Trophoblast cell (in vitro differentiated cells and primary cell): ENCODE measurements at places on chromosomes 7 and 10.
A peak's percentile ranks its signal among the peaks of the same experiment; 100 is the strongest.

GRCh38 chr7:26954951-26955350, 90.6 kb upstream of the SKAP2 start:
- no peak for DNase-seq

DNA sequence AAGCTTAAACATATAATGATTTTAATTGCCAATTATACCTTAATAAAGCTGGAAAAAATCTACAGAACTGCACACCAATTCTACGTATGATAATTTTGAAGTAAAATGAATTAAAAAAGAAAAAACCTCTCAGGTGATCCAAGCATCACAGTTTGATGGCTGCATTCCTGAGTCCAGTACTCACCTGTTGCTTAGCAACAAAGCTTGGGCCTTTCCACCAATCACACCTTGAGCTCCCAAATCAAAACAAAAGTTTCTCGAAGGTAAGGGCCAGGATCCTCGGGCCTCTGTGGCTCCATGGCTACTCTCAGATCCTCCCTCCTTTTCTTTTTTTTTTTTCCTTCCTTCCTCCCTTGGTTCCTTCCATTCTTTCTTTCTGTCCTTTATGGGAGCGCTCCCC, 137.2 kb upstream of the PCBD1 start:
- no peak for DNase-seq

DNA sequence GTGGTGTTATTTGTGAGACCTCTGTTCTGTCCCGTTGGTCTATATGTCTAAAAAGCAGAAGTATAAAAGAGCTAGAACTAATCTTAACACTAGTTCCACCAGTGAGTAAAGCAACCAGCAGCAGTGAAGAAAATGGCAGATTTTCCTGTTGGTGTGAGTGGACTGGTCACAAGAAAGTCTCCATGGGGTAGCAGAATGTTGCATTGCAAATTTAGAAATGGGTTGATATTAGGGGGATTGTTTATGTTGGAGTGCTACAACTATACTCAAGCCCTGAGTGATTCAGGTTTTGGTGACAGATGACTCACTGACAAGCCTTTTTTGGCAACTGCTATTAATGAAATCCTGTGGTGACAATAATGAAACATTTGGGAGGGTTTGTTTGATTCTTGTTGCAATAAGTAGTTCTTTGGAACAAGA, 5.6 kb downstream of the AVL9 start:
- DNase-seq: peak; percentile 26

- no peak for DNase-seq
These were observed 486.3 kb downstream of the GALNT17 start for GRCh38 chr7:71618278-71618677.

DNA sequence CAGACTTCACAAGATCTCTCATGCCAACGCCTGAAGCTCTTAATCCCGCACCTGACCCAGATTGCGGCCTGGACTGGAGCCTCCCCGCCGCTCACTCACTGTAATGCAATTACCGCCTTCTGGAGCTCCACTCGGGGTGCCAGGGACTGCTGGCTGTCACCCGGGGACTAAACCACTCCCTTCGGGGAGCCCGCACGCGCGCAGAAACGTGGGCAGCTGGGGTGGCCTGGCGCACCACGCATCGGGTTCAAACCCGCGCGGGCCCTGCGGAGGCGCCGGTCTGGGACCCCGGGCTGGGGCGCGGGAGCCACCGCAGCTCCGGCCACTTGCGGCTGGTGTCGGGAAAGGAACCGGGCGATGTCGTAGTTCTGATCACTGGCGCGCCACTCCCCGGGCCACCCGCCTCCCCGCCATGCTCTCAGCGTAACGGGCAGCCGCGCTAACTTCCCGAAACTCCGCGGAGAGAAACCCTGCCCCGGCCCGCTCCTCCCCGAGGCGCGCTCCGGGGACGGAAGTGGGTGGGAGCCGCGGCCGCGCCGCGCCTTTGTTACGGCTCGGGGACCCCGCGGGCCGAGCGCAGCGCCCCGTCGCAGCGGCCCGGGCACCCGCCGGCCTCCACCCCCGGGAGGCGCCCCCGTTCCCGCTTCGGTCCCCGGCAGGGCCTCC, 100.3 kb upstream of the SVIL start:
- peak; percentile 19 for DNase-seq

- DNase-seq: no peak
These were observed 167.4 kb downstream of the TEX36 start for GRCh38 chr10:125515571-125515970.
